ENCODE measurements at places on chromosomes 3 and 15.
A peak's percentile ranks its signal among the peaks of the same experiment; 100 is the strongest.

DNA sequence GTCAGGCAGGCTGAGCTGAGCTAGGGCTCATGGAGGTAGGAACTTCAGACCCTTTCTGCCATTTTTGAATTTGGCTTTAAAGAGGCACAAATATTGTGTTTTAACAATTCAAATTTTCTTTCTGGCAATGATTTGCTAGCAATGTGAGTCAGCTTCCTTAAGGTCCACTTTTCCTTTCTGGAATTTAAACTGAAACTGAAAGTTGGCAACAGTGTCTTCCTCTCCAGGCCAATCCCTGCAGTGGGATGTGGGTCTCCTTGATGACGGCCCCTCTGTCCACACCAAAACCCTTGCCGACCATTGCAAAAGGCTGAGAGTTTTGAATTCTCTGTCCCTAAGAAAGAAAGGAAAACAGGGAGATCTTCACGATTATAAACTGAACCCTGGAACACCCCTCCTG, 27.1 kb downstream of the RPSA start:
- DNase-seq, result no peak

DNA sequence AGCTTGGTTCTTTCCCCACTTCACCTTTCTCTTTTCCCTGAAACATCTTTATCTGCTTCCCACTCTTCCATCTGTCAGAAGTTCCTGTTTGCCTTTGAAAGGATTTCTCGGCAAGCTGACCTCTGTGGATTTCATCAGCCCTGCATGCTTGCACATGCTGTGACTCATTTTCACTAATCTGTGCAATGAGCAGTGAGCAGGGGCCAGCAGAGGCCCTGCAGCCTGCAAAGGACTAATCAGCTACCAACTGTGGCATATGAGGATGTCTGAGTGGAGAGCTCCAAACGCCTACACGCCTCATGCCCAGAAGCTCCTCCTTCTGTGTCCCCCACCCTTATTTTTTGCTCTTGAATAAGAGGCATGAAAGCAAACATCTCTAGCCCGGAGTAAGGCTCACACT, 333.0 kb upstream of the SEMA6D start:
- DNase-seq, result peak; percentile 41

DNA sequence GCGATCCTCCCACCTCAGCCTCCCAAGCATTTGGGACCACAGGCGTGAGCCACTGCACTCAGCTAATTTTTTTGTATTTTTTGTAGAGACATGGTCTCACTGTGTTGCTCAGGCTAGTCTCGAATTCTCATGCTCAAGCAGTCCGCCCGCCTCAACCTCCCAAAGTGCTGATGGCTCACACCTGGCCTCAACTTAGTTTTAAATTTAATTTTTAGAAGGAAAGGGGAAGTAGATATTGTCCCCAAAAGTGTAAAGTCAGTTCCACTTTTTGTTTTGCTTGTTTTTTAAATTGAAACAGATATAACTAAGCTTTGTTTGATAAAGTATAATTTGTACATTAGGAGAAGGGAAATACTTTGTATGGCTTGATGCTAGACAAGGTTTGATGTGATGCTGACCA, 31.3 kb upstream of the NFKBIZ start:
- DNase-seq, result no peak

DNA sequence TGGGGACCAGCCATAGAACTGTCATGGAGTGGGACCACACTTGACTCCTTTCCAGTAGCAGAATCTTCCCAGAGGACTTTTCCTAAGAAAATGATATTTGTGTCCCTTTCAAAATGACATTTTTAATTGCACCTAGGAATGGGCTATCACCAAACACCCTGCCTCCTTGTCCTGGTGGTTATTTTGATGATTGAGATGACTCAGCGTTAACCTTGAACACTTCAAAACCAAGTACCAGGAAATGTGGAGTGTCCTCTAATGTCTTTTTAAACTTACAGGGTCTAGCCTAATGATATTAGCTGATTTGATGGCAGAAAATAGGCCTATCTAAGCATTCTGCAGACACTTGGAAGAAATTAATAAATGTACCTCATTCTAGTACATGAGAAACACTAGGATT, 90.7 kb downstream of the HHLA2 start:
- DNase-seq, result no peak

DNA sequence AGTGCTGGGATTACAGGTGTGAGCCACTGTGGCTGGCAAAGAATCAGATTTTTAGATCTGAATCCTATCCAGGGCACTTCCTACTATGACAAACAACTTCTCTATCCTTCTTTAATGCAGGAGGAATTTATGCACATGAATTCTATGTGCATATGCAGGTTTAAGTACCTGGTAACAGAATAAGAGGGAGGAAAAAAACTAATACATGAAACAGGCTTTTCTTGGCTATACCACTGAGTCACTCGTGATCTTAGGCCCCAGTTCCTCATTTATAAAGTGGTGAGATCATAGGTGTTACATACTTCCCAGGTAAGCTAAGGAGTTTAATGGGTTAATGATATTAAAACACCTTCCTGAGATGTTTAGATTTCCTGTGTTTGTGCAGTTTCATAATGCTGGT, 108.2 kb downstream of the TP63 start:
- DNase-seq, result no peak

DNA sequence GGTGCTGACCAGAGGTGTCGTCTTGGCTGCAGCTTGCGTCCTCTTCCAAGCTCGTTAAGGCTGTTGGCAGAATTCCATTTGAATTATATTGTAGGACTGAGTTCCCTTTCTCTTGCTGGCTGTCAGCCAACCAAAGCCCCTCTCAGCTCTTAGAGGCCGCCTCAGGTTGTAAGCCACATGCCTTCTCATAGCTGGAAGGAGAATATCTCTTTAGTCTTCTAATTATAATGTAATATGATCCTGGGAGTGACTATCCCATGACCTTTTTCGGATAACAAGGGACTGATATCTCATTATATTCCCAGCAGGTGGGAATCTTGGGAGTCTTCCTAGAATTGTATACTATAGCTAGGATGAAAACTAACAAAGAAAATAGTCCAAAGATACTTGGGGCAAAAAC, 4.8 kb downstream of the SCG5 start:
- no peak for DNase-seq

DNA sequence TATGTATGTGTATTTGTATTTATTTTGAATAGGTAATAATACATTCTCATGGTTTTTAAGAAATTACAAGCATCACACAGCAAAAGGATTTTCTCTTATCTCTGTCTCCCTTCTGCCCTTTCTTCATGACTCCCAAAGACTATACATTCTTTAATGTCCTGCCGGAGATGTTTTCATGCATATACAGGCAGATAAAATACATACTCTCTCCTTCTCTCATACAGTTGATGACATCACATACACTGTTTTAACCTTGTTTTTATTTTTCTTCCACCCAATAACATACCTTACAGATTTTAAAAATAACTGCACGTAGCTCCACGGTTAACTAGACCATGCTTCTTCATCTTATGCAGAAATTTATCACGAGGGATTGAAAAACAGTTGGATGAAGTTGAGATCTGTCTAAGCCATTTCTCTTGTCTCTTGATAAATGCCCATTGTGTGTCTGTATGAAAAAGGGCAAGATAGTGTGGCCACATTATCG, 249.8 kb downstream of the EDEM1 start:
- no peak for DNase-seq

DNA sequence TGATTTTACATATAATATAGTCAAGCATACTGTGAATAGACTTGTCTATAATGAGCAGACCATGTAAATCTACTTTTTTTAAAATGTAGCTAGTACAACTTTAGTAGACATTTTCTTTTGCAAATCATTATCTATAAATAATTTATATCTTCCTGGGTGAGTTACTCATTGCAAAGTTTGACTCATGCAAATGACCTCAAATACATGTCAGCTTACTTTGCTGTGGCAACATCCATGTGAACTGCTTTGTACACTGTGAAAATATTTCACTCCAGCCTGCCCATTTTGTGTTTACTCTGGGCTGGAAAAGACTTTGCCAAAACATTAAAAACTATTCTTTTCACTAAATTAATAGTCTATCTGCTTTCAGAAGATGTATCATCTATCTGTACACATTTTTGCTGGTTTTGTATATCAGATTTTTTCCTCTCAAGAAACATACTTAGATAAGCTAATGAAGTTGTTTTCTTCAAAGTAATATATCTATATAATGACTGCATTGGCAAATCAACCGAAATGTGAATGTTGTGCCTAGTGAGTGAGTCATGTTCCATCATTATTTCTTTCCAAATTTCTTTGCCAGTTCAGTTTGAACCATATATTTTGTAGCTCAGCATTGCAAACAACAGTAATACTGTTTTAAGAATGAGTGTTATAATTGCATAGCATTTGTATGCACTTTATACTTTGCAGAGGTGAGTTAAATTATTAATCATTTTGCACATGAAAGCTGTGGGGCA, 26.5 kb downstream of the IGSF10 start:
- no peak for DNase-seq

DNA sequence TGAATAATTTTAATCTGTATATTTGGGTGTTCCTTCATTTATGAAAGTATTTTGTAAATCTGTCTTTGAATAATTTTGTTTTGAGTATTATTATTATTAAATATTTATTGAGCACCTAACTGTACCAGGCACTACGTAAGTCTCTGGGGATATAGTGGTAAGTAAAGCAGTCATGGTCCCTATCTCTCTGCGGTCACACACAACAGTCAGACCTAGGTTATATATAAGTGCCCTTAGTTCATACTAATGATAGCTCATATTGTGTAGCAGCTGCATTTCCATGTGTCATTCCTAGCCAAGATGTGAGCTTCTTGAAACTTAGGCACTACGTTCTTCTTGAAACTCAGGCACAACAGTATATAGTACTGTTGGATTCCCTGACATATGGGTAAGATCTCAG, 12.4 kb downstream of the NKTR start:
- no peak for DNase-seq

DNA sequence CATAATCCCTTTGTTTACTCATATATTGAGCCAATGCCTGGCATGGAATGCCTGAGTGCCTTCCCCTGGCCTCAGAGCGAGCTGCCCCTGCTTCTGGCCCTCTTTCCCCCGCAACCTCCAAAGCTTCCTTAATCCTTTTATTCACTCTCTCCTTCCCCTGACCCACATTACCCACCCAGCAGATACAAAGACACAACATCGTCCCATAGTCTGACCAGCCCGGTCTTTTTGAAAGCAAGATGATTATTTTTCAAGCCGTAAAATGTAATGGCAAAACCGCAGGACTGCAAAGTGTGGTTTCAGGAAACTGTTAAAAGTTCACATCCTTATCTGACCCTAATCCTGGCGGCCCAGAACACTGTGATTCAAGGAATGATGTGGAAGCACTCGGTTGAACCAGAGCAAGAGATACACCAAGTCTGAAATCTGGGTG, 78.4 kb upstream of the LRTM1 start:
- DNase-seq, result no peak

- DNase-seq, result no peak
Measured at GRCh38 chr15:84598250-84598649, 2.6 kb upstream of the ZSCAN2 start.

DNA sequence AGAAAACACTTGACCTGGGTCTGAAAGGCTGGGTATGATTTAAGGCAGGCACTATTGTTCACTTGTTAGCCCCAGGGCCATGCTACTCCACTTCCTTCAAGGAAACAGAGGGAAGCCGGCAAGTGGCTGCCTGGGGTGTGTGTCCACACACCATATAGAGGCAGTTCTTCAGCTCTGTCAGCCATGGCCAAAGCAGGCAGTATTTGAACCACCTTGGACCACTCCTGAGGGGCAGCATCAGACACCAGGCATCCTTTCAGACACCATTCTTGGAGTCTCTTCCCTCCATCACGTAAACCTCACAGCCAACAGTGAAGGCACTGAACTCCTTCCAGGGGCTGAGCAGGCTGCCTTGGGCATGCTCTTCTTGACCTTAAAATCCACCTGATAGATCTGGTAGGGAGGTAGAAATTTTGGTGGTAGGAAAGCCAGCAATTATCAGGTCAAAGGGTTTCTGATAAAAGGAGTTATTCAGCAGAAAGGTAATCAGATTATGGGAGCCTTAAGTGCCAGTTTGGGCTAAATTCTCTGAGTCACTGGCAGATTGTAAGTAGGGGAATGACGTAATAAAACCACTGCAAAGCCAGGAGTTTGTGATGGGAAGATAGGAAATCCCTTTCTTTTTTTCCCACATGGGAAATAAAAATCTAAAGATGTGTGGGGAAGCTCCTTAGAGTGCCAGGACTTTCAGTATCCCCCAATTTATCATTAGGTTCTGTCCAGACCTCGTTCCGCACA, 20.2 kb downstream of the TGFBR2 start:
- no peak for DNase-seq

GRCh38 chr3:54235998-54236397, 113.6 kb downstream of the CACNA2D3 start:
- DNase-seq, result no peak

DNA sequence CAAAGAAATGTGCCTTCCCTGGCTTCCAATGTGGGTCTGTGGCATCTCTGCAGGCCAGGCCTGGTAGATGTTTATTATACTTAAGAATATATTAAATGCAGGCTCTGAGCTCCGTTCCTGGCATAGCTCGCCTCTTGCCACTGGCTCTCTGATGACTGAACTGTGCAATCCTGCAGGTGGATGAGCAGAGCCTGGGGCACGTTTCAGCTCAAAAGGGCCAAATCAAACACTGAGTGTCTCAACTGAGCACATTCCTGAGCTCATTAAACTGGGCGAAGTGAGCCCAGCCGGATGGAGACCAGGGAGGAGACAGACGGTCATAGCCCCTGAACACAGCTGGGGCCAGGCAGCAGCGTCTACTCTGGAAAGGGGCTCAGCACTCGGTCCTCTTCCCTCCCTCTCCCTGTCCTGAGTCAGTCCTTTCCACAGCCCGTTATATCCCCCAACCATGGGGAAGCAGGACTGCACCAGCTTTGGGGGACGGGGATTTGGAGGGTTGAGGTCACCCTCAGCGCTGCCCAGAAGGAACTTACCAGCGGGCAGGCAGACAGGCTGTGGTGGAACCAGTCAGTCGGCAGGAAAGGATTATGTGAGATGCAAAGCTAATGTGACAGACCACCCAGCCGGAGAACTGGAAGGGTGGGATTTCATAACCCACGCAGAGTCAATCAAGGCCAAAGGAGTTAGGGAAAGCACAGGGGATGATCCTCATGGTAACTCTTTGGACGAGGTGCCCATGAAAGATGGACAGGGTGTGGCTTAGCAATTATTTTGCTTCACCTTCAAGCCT, 77.4 kb upstream of the ANKRD34C start:
- DNase-seq, result no peak
